ENCODE measurements at places on chromosomes 2 and 18. TPM values are rescaled to one million over a fixed set of nuclear protein-coding genes. Genes with fewer than 3 reads are reported as not detected.

Gene SCN2A
- total RNA-seq: 0.10 TPM

Gene ZNF532
- total RNA-seq: 4.3 TPM

Gene GPR35
- total RNA-seq: 2.6 TPM

Gene POTEC
- not detected for total RNA-seq

Gene FRZB
- not detected for total RNA-seq

Gene CYP27A1
- not detected for total RNA-seq

Gene HOXD3
- not detected for total RNA-seq

Gene DLGAP1
- total RNA-seq: not detected

Gene EGR4
- 0.07 TPM for total RNA-seq

Gene PCARE
- not detected for total RNA-seq

Gene RIOK3
- total RNA-seq: 59.5 TPM

Gene FAM228A
- not detected for total RNA-seq

Gene HOXD13
- not detected for total RNA-seq

Gene TBR1
- not detected for total RNA-seq

Gene FMNL2
- total RNA-seq: 2.5 TPM

Gene CRYGD
- not detected for total RNA-seq

Gene SMIM21
- total RNA-seq: not detected

Gene NAT8
- total RNA-seq: not detected

Gene CERKL
- not detected for total RNA-seq

Gene CNTNAP5
- total RNA-seq: not detected

Gene PPP1R1C
- not detected for total RNA-seq

Gene KCNS3
- 0.22 TPM for total RNA-seq

Gene TLX2
- total RNA-seq: 0.10 TPM

Gene OSR1
- not detected for total RNA-seq

Gene HOXD4
- not detected for total RNA-seq

Gene NLRC4
- total RNA-seq: not detected

Gene VAMP5
- total RNA-seq: 21.8 TPM

Gene PARD3B
- 0.15 TPM for total RNA-seq

Gene SCN7A
- not detected for total RNA-seq

Gene ZNF519
- total RNA-seq: 13.3 TPM

Gene DSG1
- total RNA-seq: not detected

Gene COL3A1
- total RNA-seq: not detected

Gene AFF3
- 2.1 TPM for total RNA-seq

Gene PSMA8
- 2.1 TPM for total RNA-seq

Data from activated naive CD4-positive, alpha-beta T cell treated with anti-CD3 and anti-CD28 coated beads for 36 hours (primary cell).